ENCODE measurements at places on chromosomes 3 and 15.

GRCh38 chr3:55127565-55127964, 199.7 kb upstream of the LRTM1 start:
- no peak for DNase-seq

GRCh38 chr3:123110976-123111615, 44.3 kb downstream of the PDIA5 start:
- no peak for DNase-seq

- no peak for DNase-seq
Measured at GRCh38 chr15:95375281-95375680, 955.2 kb upstream of the NR2F2 start.

DNA sequence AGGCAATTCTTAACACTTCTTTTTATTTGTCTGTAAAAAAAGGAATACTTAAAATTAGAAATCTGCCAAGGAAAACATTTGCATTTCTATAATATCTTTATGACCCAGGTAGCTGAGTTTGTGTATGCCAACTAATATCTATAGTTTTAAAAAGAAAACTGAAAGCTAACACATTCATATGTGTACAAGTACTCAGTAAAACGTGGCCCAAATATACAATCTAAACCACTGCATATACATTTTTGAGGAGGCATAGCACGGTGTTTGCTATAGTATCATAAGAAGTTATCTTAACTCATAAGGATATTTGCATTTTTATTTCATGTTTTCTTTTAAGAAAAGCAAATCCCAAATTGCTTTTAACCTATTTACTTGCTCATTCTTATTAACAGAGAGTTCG, 172.7 kb downstream of the ZBTB20 start:
- no peak for DNase-seq

DNA sequence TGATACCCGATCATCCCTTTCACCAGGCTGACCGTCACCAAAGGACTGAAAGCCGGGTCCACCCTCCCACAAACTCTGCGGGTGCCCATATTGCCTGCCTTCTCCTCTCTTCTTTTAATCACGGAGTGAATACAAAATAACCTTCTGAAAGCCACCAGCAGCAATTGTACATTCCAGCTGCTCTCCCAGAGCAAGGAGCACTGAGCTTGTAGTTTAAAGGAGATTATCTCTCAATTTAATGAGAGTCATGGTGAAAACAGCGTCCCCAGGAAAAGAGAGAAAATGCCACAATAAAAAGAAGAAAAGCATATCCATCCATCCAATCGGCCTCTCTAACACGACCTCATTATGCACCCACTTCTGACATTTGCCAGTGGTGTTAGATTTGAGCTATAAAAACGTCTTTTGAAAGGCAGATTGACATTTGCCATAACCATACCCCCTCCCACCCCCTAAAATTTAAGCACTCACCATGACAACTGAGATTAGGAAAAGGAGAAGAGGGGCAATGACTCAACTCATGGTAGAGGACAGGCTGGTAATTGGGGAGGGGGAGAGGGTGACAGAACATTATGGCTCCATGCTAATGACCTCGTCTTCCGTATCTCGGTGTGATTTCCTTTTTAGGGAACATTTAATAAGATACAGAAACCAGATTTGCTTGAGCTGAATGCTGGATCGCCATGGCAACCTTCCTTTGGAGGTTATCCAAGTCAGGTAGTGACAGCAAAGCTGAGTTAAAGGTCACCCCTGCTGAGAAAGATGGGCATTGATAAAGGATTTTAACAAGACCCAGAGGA, 106.2 kb downstream of the ST8SIA2 start:
- no peak for DNase-seq

DNA sequence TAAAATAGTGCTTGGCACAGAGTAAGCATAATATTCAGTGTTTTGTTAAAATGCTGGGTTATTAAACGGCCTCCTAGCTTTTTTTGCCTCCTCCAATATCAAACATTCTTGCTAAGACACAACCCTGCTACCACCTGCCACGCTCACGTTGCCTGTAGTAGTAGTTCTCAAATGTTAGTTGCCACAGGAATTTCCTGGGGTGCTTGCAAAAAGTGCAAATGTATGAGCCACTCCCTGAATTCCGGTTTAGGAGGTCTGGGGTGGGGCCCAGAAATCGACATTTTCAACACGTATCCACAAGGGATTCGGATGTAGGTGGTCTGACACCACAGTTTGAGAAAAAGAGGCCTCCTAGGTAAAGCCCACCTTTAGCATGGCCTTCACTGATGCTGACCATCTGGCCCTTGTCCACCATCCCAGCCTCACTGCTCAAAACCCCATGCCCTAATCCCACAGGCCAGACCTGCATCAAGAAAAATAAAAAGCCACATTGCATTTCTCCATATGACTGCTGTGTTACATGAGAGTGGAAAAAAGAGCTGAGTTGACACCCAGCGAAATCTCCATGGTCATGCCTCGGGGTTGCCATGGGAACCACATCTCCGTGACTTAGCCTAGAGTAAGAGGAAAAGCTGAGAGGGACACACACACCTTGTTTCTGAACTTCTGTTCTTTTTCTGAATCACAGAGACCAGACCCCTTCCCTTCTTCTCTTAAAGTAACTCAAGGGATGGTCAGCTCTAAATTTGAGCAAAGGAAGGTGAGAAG, 116.4 kb upstream of the HES1 start:
- DNase-seq, result no peak

- DNase-seq, result no peak
Measured at GRCh38 chr3:124258057-124258500, 266.2 kb upstream of the ROPN1 start.

DNA sequence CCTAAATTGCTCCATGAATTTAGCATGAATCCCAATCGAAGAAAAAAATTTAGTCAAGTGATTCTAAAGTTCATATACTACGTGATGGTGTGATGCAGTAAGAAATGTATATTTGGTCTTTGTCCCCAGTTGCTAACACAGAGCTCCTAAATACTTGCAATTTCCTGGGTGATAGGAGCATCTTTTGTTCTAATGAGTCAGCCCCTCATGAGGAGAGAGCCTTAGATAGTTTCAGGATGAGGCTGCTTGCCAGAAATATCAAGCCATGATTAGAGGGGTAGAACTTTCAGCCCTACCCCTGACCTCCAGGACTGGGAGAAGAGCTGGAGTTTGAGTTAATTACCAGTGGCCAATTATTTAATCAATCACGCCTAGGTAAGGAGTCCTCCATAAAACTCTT, 170.2 kb downstream of the PDE8A start:
- no peak for DNase-seq

GRCh38 chr3:115859002-115859807, 235.9 kb downstream of the GAP43 start:
- no peak for DNase-seq

GRCh38 chr15:38817427-38818156, 253.0 kb upstream of the RASGRP1 start:
- peak; percentile 76 for DNase-seq
